ENCODE measurements at places on chromosomes 5 and 9.

- no peak for DNase-seq
Observed at GRCh38 chr9:123453076-123453667, 97.2 kb downstream of the CRB2 start.

DNA sequence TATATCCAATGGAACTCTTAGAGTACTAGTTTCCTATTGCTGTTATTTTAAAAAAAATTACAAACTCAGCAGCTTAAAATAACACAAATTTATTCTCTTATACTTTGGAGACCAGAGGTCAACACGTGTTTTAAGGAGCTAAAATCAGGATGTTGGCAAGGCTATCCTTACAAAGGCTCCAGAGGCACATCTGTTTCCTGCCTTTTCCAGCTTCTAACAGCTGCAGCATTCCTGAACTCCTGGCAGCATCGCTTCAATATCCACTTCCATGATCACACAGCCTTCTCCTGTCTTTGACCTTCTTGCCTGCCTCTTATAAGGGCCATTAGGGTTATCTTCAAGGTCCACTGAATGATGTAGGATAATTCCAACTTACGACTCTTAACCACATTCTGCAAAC is 92.2 kb upstream of the CCNG1 start:
- DNase-seq, result no peak

DNA sequence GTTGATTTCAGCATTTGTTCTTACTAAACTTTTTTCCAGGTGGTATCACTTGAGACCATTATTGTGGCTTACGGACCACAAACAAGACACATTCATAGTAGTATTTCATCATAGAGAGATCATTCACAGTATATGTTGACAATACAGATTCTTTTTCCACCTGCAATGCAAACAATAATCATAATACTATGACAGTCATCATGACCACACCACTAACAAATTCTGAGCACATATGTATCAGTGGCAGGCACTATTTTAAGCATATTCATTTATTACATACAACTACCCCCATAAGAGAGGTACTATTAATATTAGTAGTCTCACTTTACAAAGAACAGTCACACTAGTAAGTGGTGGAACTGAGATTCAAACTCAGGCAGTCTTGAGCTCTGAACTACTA is 31.0 kb upstream of the C9orf40 start:
- DNase-seq, result no peak

DNA sequence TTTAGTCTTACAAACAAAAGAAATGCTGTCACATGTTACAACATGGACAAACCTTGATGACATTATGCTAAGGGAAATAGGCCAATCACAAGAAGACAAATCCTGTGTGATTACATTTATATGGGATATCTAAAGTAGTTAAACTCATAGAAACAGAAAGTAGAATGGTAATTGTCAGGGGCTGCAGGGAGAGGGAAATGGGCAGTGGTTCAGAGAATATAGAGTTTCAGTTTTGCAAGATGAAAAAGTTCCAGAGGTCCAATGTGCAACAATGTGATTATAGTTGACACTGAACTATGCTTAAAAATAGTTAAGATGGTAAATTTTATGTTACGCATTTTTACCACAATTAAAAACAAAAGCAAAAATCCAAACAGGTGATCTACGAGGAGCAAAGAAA is 265.5 kb downstream of the NDUFS4 start:
- no peak for DNase-seq

GRCh38 chr5:154191467-154192261 is 1.1 kb downstream of the GALNT10 start:
- DNase-seq, result peak; percentile 47

- DNase-seq, result peak; percentile 21
Observed at GRCh38 chr5:179266291-179267070, 78.8 kb downstream of the ADAMTS2 start.

DNA sequence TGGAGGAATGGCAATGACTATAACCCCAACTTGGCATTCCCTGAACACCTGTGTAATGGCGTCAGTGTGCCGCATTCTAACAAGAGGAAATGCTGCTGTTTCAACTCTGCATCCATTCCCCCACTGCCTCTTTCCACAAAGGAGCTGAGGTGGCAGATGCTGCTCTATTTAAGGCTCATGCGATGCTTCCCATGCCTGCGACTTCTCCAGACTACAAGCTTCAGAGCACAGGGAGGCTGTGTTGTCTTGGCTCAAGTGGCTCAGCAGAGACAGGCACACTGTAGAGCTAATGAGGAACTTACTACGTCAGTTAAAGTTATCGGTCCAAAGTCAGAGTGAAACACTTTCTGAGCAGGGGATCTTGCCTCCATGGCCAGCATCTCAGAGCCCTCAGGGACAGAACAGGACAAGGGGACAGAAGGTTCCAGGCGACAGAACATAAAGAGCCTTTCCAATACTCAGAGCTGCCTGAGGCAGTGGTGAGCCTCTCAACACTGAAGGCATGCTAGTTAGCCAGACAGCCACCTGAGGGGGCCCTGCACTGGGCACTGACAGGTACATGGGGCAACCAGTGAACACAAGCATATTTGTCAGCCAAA is 21.8 kb downstream of the TNIP1 start:
- no peak for DNase-seq

DNA sequence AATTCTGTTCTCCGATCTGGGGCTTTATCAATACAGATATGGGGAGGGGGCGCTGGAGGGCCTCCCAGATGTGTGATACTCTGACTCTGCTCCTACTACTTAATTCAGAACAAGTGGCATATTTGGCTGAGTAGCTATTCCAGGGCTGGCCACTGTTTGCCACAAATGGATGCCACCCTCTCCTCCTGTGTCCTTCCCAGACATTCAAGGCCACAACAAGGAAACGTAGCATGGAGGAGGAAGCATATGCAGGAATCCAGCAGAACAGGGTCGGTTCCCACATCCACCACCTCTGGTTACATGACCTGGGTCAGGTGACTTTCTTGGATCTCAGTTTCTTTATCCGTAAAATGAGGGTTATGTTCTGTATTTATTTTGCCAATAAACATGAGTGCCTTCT is 131.0 kb downstream of the GOLPH3 start:
- DNase-seq, result no peak

- no peak for DNase-seq
Observed at GRCh38 chr9:98563988-98564387, 144.7 kb downstream of the GABBR2 start.

DNA sequence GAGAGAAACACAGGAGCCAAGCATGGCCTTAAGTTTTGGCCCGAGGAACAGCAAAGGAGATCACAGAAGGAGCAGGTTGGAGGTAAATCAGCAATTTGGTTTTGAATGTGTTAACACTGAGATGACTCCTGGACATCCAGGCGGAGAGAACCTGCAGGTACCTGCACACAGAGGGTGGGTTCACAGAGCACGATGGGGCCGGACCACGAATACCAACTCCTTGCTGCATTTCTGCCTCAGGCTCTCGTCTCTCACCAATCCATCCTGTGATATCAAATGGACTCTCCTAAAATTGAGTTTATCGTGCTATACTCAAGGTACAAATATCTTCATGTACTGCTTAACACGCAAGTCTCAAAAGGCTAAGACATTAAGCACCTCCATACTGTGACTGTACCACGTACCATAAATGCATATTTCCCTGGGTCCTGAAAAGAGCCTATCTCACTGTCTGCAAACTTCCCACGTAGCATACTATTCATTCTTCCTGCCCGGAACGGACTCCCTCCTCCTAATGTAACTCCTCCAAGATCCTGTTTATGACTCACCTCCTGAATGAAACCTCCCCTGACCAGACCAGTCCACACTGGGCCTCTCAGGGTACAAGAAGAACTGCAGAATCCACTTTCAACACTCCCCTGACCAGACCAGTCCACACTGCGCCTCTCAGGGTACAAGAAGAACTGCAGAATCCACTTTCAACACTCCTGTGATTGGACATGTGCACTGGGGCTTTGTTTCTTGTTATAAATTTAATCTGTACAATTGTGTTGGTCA is 380.8 kb upstream of the RFX3 start:
- peak; percentile 89 for DNase-seq

DNA sequence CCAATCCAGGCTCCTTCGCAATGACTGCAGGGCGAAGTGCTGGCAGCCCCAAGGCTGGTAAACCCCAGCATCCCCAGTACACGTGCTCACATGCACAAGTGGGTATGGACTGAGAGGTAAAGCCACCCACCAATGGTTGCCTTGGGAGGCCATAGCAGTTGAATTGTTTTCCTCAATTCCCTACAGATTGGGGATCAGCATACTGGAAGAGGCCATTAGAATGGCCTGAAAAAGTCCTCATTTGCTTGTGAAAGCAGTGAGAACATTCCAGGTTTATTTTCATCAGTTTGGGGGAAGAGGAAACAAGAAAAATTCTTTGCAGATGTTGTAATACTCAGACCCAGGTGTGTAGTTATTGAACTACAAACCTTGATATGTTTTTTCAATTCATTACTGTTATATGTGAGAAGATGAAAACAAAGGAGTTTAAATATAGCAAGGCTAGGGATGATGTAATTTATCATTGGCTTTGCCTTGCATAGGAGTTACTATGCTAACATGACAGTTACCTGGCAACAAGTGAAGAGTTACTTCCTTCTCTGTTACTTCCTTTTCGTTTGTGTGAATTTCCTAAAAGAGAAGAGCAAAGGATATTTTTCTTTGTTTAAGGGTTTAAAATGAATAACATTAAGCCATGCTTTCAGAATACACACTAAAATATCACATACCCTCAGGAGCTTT is 36.4 kb downstream of the MTMR12 start:
- peak; percentile 39 for DNase-seq

GRCh38 chr5:143054480-143054941 is 284.3 kb downstream of the ARHGAP26 start:
- peak; percentile 52 for DNase-seq

GRCh38 chr9:36950389-36950788 is 83.7 kb downstream of the PAX5 start:
- DNase-seq, result no peak

GRCh38 chr9:12538842-12539579 is 154.2 kb upstream of the TYRP1 start:
- DNase-seq, result no peak

DNA sequence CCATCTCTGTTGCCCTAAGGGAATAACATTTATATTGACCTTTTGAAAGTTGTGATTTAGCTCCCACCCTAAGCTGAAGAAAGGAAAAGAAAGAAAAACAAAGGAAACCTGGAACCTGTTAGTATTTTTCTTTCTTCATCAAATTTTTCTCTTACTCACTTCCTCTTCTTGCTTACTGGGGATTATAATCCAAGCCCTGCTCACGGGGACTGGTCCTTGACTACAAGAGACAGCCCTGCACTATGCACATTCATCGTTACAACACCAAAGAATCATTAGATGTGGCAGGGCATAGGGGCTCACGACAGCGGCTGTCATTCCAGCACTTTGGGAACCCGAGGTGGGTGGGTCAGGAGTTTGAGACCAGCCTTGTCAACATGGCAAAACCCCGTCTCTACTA is 37.8 kb upstream of the LPAR1 start:
- no peak for DNase-seq

- peak; percentile 22 for DNase-seq
Observed at GRCh38 chr5:169218861-169219260, 82.1 kb downstream of the SLIT3 start.

DNA sequence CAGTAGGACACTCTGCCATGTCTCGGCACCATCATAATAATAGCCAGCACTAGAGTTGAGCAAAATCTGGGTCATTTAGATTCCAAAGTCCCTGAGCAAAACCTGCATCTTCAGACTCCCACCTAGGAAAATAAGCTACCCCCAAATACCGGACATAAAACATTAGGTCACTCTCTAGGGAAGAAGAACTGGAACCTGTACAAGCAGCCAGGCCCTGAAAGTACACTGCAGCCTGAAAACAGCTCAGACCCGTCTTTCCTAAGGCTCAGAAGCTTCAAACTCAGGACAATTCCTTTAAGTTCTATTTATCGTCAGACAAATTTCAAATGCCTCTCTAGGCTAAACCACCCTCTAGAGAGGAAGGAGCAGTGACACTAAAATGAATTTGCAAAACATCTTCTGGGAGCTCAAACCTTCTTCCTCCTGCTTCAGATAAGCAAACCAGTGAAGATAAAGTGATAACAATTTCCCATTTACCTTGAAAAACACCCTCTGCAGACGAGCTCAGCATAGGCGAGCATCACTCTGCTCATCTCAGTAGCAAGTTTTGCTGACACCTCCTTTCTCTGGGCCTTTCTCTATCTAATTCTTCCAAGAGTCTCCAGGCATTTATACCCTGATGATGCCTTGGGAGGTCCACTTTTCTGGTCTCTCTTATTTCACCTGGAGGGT is 34.0 kb downstream of the ADAM19 start:
- no peak for DNase-seq

DNA sequence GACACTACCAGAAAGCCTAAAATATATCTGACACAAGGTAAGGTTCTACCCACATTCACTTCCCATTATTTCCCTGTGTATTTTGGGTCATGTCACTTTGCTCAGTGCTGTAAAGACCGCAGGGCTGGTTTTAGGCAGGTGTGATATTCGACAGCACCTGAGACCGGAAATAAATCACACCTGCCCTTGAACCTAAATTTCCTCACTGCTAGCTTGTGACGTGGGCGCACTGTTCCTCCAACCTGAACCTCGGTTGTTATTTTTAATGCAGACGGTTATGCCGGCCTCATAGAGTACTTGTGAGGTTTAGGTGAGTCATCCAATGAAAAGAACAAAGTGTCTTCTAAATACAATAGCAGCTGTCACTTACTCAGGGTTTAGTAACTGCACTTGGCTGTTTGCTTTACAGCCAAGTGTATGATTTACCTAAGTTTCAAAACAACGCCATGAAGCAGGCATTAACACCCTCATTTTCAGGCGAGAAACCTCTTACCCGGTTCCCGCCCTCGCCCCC is 20.7 kb upstream of the ZNF782 start:
- no peak for DNase-seq

DNA sequence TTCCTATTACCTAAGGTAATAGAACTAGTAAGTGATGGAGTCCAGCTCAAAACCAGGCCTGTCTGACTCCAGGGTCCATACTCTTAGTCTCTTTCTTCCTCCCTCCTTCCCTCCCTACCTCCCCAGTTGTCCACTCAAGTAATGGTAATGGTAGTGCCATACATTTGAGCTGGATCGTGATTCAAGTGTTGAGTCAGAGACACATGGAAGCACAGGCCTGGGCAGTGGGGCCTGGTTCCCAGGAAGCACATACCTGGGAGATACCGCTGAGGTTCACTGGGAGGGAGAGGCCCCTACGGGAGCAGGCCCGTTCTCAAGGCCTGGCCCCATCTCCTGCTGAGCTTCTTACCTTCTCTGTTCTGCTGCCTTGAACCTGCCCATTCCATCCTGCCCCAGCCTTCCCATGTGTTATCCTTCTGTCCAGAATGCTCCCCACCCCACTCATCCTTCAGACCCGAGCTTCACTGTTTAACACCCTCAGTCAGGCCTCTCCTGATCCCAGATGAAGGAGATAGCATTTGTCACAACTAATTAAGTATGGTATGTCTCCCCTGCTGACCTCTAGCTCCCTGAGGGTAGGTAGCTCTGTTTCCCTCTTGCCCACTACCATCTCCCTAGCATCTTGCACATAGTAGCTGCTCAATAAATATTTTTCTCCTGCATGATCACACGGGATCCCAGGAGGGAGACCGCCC is 13.8 kb downstream of the URM1 start:
- DNase-seq, result no peak

- peak; percentile 15 for DNase-seq
Observed at GRCh38 chr5:55708732-55709131, 3.4 kb downstream of the SLC38A9 start.

- no peak for DNase-seq
Observed at GRCh38 chr5:43038496-43038989, 1.6 kb downstream of the ANXA2R start.

- no peak for DNase-seq
Observed at GRCh38 chr9:87282538-87282937, 215.1 kb upstream of the DAPK1 start.
